ENCODE measurements at places on chromosomes 6 and 20.

- DNase-seq, result no peak
These were observed 713.6 kb downstream of the QKI start for GRCh38 chr6:164128101-164128500.

DNA sequence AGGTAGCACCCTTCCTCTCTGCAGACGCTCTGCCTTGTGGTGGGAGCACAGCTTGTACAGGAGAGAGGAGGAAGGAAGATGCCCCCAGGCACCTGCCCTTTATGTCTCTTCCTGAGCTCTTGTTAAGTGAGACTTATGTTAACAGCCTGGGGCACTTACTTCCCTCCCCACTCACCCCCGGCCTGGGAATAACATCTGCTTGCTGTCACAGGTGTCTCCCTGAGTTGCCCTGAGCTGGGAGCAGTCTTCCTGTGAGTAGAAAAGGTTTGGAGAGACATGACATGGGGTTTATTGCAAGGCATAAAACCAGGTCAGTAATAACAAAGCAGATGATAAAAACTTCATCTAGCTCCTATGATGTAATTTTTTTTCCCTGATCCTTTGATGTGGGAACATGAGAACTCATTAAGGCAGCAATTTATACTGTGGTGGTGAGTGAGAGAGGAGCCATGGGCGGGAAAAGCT lies 1.9 kb downstream of the SSTR4 start:
- no peak for DNase-seq

GRCh38 chr6:33672808-33673207 lies 38.7 kb downstream of the UQCC2 start:
- no peak for DNase-seq

GRCh38 chr6:11317885-11318771 lies 85.7 kb upstream of the NEDD9 start:
- DNase-seq, result peak; percentile 49

- DNase-seq, result no peak
These were observed 1136.0 kb downstream of the HACE1 start for GRCh38 chr6:103723438-103724322.

GRCh38 chr6:166718516-166718915 lies 91.5 kb upstream of the RPS6KA2 start:
- DNase-seq, result no peak

GRCh38 chr20:33273117-33273851 lies 9.7 kb upstream of the BPIFB1 start:
- DNase-seq, result no peak

GRCh38 chr20:5844063-5844681 lies 94.0 kb downstream of the SHLD1 start:
- peak; percentile 58 for DNase-seq

DNA sequence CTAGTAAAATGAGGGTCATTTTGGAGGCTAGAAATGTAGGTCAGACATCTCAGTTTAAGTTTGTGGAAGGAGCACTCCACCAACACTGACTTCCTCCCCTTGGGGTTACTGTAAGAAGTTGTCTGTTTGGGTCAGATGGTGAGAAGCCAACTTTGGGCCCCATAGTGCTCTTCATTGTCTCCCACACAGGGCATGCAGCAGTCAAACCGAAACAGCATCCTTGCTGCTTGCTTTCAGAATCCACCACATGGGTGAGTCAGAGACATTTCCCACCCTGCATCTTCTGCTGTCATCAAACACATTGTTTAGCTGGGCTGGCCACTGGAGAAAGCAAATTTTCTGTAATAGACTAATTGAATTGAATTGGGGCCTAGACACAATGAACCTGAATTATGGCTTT lies 16.8 kb downstream of the IL17F start:
- peak; percentile 47 for DNase-seq

- DNase-seq, result no peak
These were observed 37.1 kb downstream of the RNF144B start for GRCh38 chr6:18424201-18424600.

DNA sequence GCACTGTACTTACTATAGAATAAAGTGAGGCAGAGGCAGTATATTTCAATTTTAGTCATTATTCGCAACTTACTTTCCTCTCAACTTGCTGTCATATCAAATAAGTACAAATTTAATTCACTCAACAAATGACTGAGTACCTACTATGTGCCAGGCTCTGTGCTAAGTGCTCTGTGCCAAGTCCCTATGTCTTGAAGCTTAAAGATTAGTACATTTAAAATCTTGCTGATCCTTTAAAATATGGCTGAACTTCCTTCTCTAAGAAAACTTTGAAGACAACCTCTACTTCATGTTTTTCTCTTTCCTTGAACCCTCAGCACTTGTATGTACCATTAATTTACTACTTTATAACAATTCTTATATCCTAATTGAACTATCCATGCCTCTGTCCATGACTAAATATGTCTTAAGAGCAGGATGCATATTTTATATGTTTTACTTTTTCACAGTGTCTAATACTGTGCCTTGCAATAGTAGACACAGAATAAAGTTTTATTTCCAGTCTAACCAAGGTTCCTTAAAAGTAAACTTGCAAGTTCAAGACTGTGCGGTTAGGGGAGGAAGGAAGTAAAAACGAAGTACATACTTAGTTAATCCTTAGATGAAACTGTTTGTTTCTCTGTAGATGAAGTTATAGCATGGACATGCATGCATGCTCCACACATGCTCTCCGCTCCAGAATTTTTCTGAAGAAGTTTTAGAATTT lies 10.0 kb upstream of the LATS1 start:
- DNase-seq, result no peak

- DNase-seq, result no peak
These were observed 255.0 kb downstream of the NRN1 start for GRCh38 chr6:5751525-5752390.

DNA sequence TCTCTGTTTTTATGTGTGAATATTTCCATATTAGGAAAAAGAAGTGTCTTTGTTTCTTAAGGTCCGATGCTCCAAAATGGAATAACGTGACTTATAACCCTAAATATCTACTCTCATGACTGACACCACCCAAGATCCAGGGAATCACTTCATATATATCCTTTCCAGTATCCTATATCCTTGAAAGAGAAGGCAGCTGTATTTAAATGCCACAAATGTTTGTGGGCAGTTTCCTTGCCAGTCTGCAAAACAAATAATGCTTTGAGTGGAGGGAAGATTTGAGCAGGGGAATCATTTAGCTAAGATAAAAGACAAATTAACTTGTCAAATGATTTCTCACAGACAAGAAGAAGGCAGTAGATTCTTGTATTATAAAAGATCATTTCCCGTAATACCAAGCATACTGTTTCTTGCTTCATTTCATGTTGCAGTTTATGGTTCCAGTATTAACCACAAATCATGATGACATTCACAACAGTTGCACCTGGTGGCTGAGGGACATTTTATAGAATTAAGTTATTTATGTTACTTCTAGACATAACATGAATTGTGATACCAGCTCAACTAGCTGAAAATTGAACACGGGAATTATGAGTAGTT lies 30.0 kb upstream of the FABP7 start:
- DNase-seq, result no peak

DNA sequence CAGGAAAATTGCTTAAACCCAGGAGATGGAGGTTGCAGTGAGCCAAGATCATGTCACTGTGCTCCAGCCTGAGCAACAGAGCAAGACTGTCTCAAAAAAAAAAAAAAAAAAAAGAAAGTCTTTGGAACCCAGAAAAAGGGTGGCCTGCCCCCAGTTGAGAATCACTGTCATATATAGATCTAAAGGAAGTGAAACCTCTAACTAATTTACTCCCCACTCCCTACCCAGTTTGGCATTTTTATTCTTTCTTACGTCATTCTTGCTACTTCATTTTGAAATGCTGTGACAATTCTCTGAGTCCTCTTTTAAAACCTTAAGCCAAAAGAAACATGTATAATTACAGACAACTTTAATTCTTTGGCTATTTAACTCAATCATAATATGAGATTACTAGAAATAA lies 254.8 kb downstream of the CDC5L start:
- DNase-seq, result no peak

GRCh38 chr6:110654096-110654820 lies 161.0 kb downstream of the CDK19 start:
- DNase-seq, result no peak

DNA sequence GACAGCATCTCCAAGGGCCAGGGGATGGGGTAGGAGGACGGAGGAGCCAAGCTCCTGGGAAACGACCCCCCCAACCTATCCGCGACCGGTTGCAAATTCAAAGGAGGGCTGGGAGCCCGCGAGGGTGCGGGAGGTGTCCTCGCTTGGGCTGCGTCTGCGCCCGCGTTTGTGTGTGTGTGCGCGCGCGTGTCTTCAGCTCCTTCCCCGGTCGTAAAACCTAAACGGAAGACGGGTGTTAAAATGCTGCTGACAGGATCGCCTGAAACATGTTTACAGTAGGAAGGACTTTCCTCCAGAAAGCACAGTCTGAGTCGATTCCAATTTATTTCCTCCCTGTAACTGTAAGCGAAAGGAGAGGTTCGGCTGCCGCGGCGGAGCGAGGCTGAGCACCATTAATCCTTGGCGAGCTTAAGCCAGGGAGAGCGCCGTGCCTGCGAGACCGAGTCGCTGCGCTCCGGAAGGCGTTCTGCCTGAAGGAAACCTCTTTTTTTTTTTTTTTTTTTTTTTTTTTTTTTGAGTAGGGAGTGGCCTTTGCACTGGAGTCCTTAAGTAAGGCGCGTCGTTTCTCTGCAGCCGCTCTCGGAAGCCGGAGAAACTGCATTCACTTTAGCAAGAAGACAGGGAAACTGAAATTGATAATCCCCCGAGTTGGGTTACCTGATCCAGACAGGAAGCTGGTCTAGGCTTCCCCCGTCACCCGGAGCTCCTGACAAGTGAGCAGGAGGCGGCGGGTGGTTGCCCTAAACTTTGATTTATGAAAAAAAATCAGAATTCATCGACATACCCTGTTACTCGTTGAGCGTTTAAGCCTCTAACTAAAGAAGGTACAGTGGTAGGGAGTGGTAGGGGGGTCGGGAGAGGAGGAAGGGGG lies 4.8 kb upstream of the SOX4 start:
- no peak for DNase-seq

DNA sequence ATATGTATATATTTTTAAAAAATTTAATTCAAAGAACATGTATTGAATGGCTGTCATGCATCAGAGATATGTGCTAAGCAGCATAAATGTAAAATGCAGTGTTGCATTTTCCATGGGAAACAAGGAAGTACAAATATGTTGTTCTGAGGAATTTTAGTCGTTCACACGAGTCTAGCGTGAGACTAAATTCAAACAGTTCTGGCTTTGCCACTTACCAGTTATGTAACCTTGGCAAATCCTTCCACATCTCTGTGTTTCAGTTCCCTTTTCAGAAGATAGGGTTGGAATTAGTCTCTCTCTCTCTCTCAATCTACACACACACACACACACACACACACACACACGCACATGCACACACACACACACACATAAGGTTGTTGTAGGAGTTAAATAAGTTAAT lies 305.4 kb downstream of the UTRN start:
- DNase-seq, result no peak

DNA sequence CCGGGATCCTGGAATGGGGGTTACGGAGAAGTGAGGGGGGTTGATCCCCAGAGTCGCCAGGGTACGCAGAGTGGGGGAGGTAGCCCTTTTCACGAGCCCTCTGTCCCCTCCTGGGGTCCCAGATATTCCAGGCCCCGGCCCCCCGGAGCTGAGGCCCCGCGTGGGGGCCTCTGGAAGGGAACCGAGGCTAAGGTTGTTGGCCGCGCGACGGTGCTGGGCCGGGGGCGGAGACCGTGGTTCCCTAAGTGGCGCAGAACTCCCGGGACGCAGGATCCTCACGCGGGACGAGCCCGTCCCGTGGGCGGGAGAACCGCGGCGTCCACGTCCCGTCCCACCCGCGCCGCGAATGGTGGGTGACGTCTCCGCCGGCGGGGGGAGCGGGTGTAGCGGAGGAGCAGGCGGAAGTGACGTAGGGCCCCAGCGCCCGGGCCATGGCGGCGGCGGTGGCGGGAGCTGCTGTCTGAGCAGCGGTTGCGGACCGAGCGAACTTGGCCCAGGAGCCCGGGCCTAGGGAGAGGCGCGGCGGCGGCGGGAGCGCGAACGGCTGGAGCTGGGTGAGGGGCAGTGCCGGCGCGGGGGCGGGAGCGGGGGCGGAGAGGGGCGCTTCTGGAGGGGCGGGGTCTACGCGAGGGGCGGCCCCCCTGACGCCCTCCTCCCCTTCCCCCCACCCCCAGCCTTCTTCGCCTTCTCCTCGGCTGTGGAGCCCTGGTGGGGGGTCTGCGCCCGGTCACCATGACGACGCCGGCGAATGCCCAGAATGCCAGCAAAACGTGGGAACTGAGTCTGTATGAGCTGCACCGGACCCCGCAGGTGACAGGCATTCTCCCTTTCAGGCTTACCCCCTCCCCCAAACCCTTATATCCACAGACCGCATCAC lies at the start of gene RING1:
Gene RING1 (plus strand): TSS at position 410 of the 877 bp plus-strand sequence. CDS start 323 bp downstream, at position 733.
- peak; percentile 77 for DNase-seq

GRCh38 chr20:24917797-24918578 lies 31.1 kb upstream of the CST7 start:
- DNase-seq, result peak; percentile 28

DNA sequence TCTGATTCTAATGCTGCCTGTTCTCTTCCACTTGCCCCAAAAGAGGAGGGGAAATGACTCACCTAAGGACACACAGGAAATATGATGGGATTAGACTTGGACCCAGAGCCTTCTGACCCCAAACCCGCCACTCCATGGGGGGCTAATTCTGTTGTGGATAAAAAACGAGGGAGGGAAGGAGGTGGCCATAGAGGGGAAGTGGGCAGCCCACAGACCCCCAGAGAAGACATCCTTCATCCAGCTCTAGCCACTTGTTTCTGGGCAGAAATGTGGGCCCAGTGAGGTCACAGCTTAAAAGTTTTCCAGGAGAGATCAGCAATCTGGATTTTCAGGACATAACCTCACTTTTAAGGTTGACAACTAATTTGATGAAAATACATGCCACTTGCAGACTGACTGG lies 202.1 kb downstream of the ANKRD60 start:
- DNase-seq, result no peak

DNA sequence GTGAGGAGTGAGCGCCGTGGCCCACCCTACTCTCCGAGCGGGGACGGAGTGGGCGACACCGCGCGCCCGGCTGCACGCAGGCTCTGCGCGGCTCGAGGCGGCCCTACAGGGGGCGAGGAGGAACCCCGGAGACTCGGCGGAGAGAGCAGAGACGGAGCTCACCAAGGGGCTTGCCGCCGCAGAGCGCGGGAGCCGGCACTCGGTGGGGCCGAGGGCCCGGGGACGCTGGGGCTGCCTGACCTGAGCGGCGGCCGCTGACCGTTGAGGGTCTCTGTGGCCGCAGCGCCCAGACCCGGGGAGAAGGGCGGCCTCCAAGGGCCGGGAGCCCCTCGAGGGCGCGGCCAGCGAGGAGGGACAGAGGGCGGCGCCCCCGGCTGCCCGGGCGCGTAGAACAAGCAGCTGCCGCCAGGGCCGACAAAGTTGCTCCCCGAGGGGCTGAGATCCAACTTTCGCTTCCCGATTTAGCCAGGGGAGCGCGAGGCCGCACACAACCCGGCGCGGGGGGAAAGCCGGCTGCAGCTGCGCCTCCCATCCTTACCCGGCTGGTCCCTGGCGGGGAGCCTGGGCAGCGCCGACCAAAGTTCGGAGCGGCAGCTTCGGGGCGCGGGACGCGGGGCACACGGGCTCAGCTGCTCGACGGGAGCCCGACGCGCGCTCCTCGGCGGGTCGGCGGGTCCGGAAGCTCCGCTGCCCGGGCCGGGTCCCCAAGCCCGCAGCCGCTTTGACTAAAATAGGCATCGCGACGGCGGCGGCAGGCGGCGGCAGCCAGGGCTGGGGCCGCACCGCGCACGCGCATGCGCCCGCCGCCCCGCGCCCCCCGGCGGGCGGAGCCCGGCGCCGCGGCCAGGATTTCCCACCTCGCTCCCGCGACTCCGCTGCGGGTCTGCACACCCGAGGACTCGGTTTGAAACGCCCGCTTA lies 43.1 kb downstream of the POPDC3 start:
- no peak for DNase-seq

Measured in stimulated activated CD8-positive, alpha-beta memory T cell treated with anti-CD3 and anti-CD28 coated beads, Interleukin-4, amount 100 ng/mL, for 24 hours (primary cell).